HAP-1 (cell line): ENCODE measurements at places on chromosomes 13 and 19.

GRCh38 chr13:44711706-44712105 lies 135.6 kb upstream of the TSC22D1 start:
- no peak for DNase-seq

- DNase-seq, result no peak
Observed at GRCh38 chr13:57353831-57354230, 186.8 kb downstream of the PRR20E start.

GRCh38 chr13:44818428-44818827 lies 170.8 kb downstream of the NUFIP1 start:
- peak; percentile 13 for DNase-seq

DNA sequence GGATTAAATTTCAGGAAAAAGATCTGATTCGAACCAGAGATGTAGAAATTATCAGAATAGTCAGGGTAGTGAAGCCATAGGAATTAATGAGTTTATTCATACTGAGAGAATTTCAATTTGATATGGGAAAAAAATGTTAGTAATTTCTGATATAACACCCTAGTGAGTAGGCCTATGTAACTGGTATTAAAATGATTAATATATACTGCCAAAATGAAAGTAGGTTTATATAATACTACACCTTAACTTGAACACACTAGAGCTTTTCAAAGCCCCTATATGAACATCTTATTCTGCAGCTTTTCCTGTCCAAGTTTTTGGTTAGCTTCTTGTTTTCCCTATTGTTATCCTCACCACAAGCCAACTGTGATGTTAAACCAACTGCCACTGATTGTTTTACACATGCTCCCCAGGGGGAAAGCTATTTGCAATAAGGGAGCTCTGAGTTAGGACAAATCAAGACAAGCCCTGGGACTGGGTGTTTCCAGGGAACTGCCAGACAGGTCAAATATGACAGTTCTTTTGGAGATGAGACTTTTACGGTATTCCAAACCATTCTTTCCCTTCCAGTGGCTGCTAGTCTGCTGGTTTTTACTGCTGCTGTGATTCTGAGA lies 45.3 kb downstream of the FNDC3A start:
- DNase-seq, result no peak

DNA sequence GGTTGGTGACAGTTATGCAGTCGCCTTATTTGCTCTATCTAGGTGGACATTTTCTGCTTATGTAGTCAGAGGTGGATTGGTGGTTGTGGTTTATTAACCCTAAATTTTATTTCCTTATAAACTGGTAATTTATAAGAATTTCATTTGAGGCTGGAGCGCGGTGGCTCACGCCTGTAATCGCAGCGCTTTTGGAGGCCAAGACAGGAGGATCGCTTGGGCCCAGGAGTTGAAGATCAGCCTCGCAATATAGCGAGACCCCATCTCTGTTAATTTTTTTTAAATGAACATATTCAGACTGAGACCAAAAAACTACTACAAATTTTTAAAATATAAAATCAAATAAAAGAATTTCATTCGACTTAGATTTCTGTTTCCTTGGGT lies 810 bp downstream of the ZNF627 start:
- no peak for DNase-seq
